ENCODE measurements at places on chromosomes 4 and X. TPM values are rescaled to one million over a fixed set of nuclear protein-coding genes. Genes with fewer than 3 reads are reported as not detected.

DNA sequence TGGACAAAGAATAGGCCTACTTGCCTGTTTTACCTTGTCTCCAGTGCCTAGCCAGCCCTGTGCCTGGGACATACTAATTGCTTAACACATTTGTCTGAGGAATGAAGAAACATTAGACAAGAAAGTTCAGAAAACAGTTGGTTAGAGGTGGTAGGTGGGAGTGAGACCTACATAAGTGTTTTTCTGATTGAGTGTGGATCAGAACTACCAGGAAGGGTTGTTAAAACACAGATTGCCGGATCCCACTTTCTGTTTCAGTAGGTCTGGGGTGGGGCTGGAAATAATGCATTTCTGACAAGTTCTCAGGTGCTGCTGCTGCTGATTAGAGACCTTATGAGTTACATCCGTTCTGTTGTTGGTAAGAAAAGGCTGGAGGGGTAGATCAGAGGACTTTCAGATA lies 5.7 kb upstream of the JADE1 start:
- H3K36me3 ChIP-seq, result no peaks in the 10 kb centered on the region
- H3K4me1 ChIP-seq, result peaks cover 1% of the 10 kb centered on the region
- no peak overlapping the region for H3K27ac ChIP-seq
- H3K4me3 ChIP-seq, result no peak overlapping the region

- H3K27me3 ChIP-seq, result no peaks in the 10 kb centered on the region
- DNase-seq, result no peak
- no peak overlapping the region for H3K27ac ChIP-seq
- peaks cover 11% of the 10 kb centered on the region for H3K36me3 ChIP-seq
- H3K4me1 ChIP-seq, result no peaks in the 10 kb centered on the region
These were observed 15.3 kb upstream of the UBA1 start for GRCh38 chrX:47178337-47178736.

GRCh38 chr4:100588076-100588475 lies 70.3 kb upstream of the EMCN start:
- H3K27ac ChIP-seq, result no peak overlapping the region
- no peaks in the 10 kb centered on the region for H3K4me1 ChIP-seq
- no peak for DNase-seq
- peaks cover 3% of the 10 kb centered on the region for H3K27me3 ChIP-seq
- H3K4me3 ChIP-seq, result no peak overlapping the region

GRCh38 chr4:34181891-34182290 lies 2062.4 kb downstream of the ARAP2 start:
- H3K27me3 ChIP-seq, result no peaks in the 10 kb centered on the region
- no peak for DNase-seq
- H3K27ac ChIP-seq, result no peak overlapping the region
- no peak overlapping the region for H3K4me3 ChIP-seq
- no peaks in the 10 kb centered on the region for H3K36me3 ChIP-seq

DNA sequence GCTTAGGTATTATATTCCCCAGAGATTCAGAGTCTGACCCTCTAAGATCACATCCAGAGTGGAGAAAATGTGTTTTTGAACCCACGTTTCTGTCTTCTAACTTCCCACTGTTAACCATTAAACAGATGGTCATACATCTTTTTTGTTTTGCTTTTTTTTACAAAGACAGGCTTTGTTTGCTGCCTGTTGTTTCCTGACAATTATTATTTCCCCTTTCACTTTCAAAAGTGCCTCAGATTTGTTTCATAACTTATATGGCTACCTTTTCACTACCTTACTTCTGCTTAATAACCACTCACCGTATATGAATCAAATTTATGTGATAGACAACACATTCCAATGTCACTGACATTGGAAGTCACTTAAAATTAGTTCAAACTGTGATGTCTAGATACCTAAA lies 142.2 kb downstream of the HS3ST1 start:
- H3K27ac ChIP-seq, result no peak overlapping the region
- peaks cover 2% of the 10 kb centered on the region for H3K36me3 ChIP-seq
- H3K27me3 ChIP-seq, result no peaks in the 10 kb centered on the region
- no peak for DNase-seq
- no peak overlapping the region for H3K4me3 ChIP-seq
- H3K4me1 ChIP-seq, result peaks cover 3% of the 10 kb centered on the region

DNA sequence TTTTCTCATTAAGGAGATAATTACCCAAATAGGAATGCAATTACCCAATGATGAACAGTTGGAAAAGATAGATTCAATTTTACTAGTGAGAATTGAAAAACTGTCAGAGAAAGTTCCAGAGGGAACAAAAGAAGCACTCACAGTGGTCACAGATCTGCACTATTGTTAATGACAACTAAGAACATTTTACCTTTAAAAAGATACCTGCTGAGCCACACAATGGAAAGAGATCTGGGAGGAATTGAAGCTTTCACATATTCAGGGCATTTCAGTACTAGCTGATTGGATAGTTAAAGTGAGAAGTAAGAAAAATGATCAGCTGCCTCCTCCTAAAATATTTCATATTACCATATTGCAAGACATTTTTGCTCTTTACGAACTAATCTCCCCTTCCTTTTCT lies 1822.2 kb downstream of the STIM2 start:
- no peaks in the 10 kb centered on the region for H3K4me1 ChIP-seq
- H3K36me3 ChIP-seq, result no peaks in the 10 kb centered on the region
- H3K27ac ChIP-seq, result no peak overlapping the region
- no peak for DNase-seq
- H3K27me3 ChIP-seq, result no peaks in the 10 kb centered on the region

DNA sequence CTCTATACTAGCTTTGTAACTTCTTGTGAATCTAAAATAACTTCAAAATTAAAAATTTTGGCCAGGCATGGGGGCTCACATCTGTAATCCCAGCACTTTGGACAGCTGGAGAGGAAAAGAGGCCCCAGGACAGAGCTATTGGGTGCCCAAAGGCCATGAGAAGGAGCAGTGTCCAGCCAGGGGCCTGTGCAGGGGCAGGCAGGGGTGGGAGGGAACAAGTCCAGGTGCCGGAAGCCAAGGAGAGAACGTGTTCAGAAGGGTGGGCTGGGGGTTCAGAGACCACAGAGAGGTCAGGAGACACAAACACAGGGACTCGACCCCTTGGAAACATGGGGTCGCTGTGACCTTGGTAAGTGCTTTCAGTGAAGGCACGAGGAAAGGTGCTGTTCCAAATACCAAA lies 138.9 kb downstream of the EVC2 start:
- peaks cover 4% of the 10 kb centered on the region for H3K27me3 ChIP-seq
- no peak overlapping the region for H3K4me3 ChIP-seq
- no peak overlapping the region for H3K27ac ChIP-seq
- DNase-seq, result no peak
- no peaks in the 10 kb centered on the region for H3K4me1 ChIP-seq
- H3K36me3 ChIP-seq, result no peaks in the 10 kb centered on the region

DNA sequence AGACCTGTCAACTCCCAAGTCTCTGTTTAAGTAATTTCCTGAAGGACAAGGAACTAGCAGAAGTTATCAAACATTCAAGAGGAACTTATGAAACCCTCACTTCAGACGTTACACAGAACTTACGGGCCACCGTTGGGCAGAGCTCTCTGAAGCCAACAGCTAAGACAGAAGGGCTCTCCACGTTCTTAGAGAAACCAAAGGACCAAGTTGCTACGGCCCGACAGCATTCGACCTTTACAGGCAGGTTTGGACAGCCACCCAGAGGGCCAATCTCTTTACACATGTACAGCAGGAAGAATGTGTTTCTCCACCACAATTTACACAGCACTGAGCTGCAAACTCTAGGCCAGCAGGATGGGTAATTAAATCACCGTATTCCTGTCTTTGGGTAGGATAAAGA lies 705.1 kb upstream of the GRID2 start:
- no peaks in the 10 kb centered on the region for H3K36me3 ChIP-seq
- no peaks in the 10 kb centered on the region for H3K4me1 ChIP-seq
- no peaks in the 10 kb centered on the region for H3K27me3 ChIP-seq
- H3K27ac ChIP-seq, result no peak overlapping the region

SPOCK3 gene
- 0.44 TPM for total RNA-seq

Measured in activated naive CD8-positive, alpha-beta T cell treated with anti-CD3 and anti-CD28 coated beads for 36 hours (primary cell).